ENCODE measurements at places on chromosomes 16 and 17.
A peak's percentile ranks its signal among the peaks of the same experiment; 100 is the strongest.

DNA sequence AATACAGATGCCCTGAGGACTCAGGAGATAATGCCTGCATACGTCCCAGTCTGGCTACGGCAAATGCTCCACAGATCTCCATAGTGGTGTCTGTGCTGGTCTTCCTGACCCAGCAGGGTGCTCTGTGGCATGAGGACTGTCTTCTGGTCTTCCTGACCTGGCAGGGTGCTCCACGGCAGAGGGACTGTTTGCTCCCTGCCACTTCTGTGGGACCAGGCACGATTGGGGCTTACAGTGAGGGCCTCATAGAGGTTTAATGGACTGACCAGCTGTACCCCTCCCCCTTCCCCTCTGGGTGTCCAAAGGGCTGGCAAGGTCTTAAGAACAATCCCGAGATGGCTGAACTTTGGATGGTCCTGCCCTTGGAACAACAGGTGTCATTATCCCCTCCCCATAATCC, 123.1 kb downstream of the C16orf78 start:
- DNase-seq = no peak

GRCh38 chr16:3170440-3171180, 17.4 kb upstream of the OR1F1 start:
- DNase-seq = no peak

- DNase-seq = no peak
Observed at GRCh38 chr17:72022328-72023275, 98.2 kb upstream of the SOX9 start.

GRCh38 chr16:85471469-85472431, 141.4 kb upstream of the GSE1 start:
- DNase-seq = peak; percentile 88

DNA sequence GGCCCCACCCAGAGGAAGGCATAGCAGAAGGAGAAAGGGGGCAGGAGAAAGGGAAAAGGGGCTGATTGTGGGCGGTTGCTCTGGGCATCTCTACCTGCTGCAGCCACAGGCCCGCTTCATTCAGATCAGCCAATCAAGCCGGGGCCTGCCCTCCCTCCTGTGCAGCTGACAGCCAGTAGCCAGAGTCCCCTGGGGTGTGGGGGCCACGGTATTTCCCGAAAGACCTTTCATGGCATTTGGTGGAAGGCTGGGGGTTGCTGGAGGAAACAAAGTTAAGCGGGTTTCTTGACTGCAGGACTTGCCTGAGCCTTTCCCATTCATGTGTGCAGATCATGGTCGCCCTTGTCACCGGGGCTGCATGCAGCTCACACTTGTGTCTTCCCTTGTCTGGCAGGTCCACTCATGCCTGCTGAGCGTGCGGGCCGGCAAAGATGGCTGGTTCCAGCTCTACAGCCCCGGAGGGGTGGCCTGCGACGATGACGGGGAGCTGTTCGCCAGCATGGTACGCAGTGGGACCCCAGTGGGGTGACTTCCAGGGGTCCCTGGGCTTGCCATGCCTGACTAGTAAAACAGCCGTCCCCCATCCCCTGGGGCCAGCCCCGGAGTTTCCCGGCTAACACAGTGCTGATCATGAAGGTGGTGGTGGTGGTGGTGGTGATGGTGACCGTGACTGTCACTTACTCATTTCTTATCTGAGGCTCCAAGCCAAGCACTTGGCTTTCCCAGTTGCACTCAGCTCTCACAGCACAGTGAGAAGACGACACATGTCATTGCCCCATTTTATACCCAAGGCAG, 82.7 kb upstream of the PLCG2 start:
- DNase-seq = no peak

- no peak for DNase-seq
Observed at GRCh38 chr16:23334950-23335349, 32.8 kb downstream of the SCNN1B start.

GRCh38 chr16:4800290-4801041, 2.0 kb downstream of the ROGDI start:
- DNase-seq = peak; percentile 73

- no peak for DNase-seq
Observed at GRCh38 chr16:57627184-57627871, 1.1 kb upstream of the ADGRG1 start.

DNA sequence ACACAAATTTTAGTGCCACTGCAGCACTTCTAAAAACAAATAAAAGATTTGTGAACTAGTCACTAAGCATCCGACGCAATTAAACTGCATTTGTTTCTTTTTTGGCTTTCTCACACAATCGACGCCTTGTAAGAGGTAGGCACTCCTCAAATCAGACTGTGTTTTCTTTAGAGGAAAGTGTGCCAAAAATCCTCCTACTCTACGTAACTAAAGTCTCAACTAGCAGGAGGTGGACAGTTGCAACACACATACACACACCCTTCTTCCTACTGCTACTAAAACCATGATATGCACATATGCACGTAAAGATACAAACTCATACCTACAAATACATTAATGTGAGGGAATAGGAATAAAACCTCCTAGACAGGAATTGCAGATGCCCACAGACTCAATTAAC, 844.7 kb upstream of the SOX9 start:
- DNase-seq = no peak

GRCh38 chr16:72604375-72604774, 432.4 kb upstream of the PMFBP1 start:
- no peak for DNase-seq

DNA sequence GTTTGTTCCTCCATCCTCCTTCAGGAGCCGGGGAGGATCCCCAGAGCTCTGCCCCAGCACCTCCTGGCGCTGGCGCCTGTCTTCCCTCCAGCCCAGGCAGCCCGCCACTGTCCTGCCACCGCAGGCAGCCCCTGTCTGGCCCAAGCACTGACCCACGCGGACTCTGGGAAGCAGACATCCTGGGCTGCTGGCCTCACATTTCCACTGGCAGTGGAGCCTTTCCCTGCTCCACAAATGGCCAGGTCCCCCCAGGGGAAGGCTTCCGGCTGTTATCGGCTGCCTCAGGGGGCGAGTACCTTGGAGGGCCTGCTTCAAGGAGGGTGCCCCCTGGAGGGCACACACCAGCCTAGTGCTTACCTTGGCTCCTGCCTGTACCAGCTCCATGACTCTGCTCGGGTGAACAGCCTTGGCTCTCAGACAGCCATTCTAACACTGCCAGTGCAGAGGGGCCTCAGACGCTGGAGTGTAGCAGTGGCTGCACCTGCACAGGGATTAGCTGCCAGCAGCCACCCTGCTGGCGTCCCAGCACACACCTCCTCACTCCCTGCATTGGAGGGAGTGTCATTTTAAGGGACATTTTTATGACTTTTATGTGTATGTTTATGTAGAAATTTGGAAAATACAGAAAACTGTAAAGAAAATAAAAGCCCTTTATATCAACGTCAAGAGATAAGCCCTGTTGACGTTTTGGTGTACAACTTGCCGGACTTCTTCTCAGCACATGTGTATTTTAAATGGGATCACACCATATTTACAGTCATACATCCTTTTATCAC, 21.0 kb downstream of the ACE start:
- peak; percentile 59 for DNase-seq

GRCh38 chr17:10699856-10700255, 2.5 kb downstream of the ADPRM start:
- DNase-seq = no peak

GRCh38 chr17:50263331-50264262, 10.7 kb upstream of the TMEM92 start:
- DNase-seq = no peak

- DNase-seq = no peak
Observed at GRCh38 chr17:34283571-34283970, 2.0 kb upstream of the CCL11 start.

- DNase-seq = no peak
Observed at GRCh38 chr17:27535178-27535928, 79.1 kb downstream of the KSR1 start.

DNA sequence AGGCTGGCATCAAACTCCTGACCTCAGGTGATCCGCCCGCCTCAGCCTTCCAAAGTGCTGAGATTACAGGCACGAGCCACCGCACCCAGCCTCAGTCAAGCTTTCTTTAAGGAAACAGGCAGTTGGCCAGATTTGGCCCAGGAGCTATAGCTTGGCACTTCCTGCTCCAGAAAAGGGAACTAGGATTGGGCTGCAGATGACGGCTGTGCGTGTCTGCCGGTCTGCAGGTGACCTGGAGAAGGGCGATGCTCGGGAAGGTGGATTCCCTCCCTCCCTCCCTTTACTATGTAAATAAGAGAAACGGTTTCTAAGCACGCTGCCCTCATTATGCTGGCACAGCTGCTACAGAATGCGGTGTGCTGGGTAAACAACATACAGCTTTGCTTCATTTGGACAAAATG, 215.9 kb downstream of the RPTOR start:
- peak; percentile 94 for DNase-seq

DNA sequence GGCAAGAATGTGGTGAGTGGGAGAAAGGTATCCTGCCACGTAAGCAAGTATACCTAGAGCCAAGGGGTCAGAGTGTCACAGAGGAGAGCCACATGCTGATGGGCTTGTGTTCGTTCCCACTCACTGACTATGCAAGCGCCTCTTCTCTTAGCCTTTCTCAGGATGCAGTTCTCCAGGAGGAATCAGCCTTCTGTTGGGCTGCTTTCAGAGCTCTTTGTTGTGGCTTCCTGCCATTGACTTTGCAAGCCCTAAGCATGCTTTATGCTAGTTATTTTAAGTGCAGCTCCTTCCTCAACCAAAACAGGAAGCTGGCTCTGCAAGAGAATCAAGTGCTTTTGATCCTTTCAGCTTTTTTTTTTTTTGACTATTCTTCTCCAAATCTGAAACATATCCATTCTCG, 66.6 kb downstream of the SIAH1 start:
- DNase-seq = no peak

GRCh38 chr16:3497771-3498170, 2.5 kb upstream of the C16orf90 start:
- DNase-seq = no peak

DNA sequence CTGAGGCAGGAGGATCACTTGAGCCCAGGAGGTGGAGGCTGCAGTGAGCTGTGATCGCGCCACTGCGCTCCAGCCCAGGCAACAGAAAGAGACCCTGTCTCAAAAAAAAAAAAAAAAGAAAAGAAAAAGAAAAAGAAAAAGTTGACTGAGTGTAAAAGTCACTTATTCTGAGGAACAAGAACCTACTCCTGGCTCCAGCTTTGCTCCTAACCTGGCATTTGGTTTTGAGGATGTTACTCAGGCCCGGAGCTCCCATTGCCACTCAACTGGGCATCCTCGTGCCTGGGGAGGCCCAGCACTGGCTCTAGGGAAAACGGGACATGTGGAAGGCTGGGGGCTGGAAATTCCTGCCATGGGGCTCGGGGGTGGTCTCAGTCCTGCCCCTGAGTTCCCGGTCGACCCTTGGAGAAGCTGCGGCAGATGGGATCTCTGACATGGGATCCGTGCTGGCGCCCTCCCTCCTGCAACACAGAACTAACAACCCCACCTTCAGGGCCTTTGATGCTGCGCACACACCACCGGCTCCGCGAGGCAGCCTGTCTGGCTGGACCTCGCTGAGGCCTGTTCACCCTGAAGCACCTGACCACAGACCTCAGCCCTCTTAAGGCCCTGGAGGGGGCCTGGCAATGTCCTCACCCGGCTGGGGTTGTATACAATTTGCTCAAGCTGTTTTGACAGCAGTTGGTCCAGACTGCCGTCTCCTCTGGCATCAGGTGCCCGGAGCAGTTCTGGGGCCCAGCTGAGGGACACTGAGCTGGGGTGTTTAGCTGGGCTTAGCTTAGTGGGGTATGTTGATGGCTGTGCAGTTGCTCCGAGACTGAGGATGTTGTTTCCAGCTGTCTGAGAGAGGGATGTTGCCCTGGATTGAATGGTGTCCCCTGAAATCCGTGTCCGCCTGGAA, 12.3 kb downstream of the CD7 start:
- DNase-seq = no peak

DNA sequence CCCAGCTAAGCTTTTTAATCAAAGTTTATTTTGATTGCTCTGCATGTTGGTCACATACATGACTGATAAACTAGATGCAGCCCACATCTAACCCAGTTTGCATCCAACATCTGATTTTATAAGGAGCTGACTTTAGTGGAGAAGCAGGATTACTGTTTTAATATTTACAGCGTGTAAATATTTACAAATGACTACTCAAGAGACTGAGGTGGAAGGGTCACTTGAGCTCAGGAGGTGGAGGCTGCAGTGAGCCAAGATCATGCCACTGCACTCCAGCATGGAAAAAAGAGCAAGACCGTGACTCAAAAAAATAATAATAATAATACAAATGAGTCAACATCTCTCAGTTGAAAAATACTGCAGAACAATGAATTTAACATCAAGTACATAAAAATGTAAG, 50.8 kb downstream of the PARN start:
- no peak for DNase-seq

GRCh38 chr17:48259694-48260291, 152.2 kb downstream of the SNX11 start:
- DNase-seq = peak; percentile 71

DNA sequence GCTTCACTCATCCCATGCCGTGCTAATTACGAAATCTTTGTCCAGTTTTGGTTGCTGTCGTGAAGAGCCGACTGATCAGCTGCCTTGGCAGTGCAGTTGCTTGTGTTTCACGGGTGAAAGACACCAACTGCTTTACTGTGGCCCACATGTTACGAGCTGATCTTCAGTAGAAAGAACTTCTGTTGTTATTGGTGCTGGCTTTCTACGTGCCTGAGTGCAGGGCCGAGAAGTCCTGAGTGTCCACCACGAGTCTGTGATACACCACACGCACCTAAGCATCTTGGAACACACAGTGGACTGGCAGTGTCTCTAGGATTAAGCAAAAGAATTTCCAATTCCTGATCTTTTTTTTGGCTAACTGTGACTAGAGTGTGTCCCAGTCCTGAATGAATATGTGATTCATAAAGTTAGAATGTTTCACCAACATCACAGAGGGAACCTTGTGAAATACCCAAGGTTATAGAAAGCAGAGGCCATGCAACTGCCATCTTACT, 70.4 kb upstream of the CLEC18A start:
- no peak for DNase-seq

- peak; percentile 80 for DNase-seq
Observed at GRCh38 chr17:352421-353212, at the start of gene RPH3AL. RPH3AL (minus strand) TSS chr17:352807; CDS start chr17:327543, 25,264 bp downstream.

GRCh38 chr16:88074041-88074440, 122.8 kb downstream of the BANP start:
- no peak for DNase-seq

- DNase-seq = no peak
Observed at GRCh38 chr16:82807311-82807710, 180.5 kb downstream of the CDH13 start.

DNA sequence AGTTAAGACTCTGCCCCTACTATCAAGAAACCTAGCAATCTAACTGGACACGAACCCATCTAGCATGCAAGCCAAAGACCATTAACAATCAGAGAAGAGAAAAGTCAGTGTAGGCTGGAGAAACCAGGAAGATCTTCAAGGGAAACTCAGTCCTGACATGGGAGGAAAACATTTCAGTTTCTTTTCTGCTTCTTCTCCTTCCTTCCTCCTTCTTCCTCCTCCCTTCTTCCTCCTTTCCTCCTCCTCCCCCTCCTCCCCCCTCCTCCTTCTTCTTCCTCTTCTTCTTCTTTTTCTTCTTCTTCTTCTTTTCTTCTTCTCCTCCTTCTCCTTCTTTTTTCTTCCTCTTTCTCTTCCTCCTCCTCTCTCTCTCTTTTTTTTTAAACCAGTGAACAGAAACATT, 29.6 kb upstream of the SHISA9 start:
- DNase-seq = no peak
